ENCODE measurements at places on chromosomes 2 and 18.

GRCh38 chr2:55743583-55743982 lies 49.9 kb upstream of the PNPT1 start:
- no peak for DNase-seq

- no peak for DNase-seq
These were observed 2.8 kb downstream of the WDR54 start for GRCh38 chr2:74424139-74424992.

DNA sequence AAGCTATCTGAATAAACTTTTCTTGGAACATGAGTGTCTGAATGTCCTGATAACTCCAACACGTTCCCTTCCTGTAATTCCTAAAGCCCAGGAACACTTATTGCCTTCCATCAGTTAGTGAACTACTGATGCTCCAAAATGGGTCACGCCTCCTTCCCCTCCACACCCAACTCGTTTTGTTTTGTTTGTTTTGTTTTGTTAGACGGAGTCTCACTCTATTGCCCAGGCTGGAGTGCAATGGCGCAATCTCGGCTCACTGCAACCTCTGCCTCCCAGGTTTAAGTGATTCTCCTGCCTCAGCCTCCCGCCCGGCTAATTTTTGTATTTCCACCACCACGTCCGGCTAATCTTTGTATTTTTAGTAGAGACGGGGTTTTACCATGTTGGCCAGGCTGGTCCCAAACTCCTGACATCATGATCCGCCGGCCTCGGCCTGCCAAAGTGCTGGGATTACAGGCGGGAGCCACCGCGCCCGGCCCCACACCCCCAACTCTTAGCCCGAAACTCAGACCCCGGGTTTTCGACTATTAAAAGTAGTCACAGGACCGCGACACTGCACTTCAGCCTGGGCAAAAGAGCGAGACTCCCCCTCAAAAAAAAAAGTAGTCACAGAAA lies 774 bp downstream of the IER3IP1 start:
- no peak for DNase-seq

DNA sequence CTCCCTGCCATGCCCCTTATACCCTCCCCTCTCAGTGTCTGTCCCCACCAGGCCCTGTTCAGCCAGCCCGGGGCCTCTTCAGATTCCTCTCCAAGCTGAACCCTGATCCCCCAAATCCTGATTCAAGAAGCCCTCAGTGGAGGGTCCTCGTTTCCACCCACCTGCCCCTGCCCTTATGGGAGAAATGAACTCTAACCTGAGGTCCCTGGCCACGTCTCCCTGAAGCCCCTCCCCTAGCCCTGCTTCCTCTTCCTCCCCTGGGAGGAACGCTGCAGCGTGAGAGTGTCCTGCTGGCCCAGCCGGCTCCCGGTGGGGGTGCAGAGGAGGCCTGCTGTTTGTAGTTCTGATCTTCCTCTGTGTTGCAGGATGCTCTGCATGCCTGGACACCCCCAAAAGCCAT lies 56.7 kb upstream of the GLI2 start:
- no peak for DNase-seq

DNA sequence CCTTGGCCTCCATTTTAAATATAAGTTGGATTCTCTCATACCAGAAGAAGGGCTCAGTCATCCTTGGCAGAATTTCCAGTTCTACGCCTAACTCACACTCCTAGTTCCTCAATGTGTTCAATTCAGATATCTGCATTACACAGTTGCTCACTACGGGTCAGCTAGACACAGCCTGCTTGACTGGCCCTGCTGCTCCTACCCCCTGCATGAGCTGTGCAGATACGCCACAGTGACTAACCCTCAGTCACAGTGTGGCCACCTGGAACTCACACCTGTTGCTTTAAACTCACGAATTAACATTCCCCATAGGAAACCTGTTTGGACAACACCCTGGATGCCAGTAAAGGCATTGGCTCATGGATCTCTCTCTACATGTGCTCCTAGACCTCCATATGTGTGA lies 429.6 kb downstream of the NCKAP5 start:
- DNase-seq: no peak
